Ecto neural progenitor cell (in vitro differentiated cells): ENCODE measurements at places on chromosomes 4 and X.

- DNase-seq: no peak
These were observed 17.0 kb upstream of the TMEM154 start for GRCh38 chr4:152696764-152697261.

- DNase-seq: no peak
These were observed 645.0 kb upstream of the ATOH1 start for GRCh38 chr4:93183576-93183975.

- no peak for DNase-seq
These were observed 36.5 kb downstream of the AFF1 start for GRCh38 chr4:86971355-86971683.

GRCh38 chrX:281166-281999 is at the start of gene PLCXD1:
Gene PLCXD1, plus strand, starts transcription at chrX:281381. Its CDS starts 2,807 bp downstream, at chrX:284188.
- DNase-seq: peak; percentile 87

- no peak for DNase-seq
These were observed 34.3 kb downstream of the ENPEP start for GRCh38 chr4:110510277-110510676.

DNA sequence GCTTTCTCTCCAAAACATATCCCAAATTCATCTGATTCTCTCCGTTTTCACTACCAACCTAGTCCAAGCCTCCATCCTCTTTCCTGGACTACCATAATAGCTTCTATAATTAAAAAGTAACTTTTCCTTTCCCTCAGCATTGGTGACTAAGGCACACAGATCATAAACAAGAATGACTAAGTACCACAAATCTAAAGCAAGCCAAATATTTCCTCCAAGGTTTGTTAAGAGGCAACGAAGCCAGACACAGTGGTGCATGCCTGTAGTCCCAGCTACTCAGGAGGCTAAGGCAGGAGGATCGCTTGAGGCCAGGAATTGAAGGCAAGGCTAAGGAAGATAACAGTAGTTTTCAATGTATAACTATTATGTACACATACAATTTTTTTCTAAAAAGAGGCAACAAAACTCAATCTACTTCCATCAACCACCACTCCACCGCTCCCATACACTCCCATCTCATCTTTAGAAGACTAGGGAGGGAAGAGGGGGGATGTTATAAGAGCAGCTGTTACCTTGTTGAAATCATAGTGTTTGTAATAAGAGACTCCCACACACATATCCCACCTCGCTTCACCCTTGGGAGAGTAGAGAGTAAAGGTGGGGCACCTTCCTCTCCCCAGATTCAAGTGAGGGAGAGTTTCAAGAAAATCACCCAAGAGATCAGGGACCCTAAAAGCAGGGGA is 4.2 kb upstream of the JCHAIN start:
- DNase-seq: no peak

DNA sequence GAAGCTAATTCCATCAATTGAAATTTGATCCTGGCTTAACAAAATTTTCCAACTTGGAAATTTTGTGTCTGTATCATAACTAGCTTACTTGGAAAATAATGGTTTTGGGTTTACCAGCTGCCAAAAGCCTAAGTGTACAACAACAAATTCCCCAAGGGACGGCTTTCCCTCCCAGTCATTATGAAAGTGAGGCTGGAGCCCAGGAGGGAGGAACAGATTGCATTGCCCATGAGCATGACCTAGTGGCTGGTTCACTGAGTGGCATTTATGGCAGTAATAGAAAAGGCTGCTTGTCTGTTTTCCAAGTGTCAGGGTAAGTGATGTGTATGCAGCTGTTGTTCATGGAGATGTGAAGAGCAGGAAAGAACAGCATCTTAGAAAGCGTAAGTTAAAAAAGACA is 70.8 kb upstream of the HHIP start:
- no peak for DNase-seq

GRCh38 chrX:725971-726370 is 95.4 kb downstream of the SHOX start:
- DNase-seq: peak; percentile 29

DNA sequence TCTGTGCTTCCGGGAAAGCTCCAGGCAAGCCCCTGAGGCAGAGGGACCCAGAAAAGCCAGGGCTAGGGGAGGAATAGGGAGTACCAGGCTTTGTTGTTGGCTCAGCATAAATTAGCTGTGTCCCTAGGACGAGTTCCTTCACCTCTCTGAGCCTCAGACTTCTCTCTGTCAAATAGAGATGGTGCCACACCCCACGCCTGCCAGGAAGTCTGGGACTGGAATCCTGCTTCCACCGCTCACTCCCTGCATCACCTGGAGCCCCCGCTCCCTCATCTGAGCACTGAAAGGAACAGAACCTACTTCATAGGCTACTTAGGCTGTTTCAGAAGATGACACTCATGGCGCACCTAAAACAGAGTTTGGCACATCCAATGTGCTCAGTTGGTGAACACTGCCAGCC is 8.1 kb upstream of the JAKMIP1 start:
- DNase-seq: peak; percentile 14

GRCh38 chrX:85113746-85114145 is 110.1 kb downstream of the APOOL start:
- DNase-seq: no peak

DNA sequence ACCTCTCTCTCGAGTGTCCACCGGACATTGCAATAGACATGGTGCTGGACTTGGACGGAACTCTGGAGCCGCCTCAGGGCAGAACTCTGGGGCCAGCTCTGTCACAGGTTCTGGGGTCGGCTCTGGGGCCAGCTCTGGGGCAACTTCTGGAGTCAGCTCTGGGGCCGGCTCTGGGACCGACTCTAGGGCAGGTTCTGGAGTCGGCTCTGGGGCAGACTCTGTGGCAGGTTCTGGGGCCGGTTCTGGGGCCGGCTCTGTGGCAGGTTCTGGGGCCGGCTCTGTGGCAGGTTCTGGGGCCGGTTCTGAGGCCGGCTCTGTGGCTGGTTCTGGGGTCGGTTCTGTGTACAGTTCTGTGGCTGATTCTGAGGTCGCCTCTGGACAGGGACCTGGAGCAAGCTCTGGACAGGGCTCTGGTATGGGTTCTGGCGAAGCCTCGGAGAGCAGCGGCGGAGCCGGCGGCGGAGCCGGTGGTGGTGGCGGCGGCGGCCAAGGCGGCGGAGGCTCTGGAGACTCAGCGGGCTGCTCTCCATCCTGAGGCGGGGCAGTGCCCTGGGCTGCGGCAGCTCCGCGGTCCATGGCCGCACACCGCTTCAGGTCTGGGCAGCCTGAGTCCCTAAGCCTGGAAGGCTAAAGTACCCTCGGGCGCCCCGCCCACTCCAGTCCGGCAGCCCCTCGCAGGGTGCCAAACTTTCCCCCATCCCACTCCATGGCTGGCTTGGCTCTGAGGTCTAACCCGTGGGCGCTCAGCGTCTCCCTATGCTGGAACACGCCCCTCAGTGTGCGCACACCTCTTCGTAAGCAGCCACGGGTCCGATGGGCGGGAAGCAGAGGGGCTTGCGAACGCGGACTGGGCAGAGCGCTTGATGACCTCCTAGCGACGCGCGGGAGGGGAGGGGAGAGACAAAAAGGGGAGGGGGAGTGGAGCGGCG is at the start of gene DGKK:
TSS of gene DGKK (minus strand) at position 723 of the 929 bp plus-strand sequence. CDS start at position 576, 147 bp downstream.
- peak; percentile 79 for DNase-seq

- DNase-seq: no peak
These were observed 38.2 kb downstream of the PPP1R2C start for GRCh38 chrX:42739741-42740140.

DNA sequence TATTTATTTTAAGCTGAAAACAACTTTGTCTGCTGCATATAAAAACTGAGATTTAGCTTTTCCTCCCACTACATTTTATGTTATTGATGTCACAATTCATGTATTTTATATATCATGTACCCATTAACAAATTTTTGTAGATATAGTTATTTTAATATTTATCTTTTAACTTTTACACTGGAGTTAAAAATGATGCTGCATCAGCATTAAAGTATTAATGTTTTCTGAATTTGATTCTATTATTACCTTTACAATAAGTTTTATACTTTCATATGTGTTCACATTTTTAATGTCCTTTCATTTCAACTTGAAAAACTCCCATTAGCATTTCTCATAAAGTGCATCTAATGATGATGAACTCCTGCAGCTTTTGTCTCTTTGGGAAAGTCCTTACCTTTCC is 72.2 kb downstream of the CWH43 start:
- DNase-seq: no peak

GRCh38 chr4:24405341-24405740 is 179.0 kb downstream of the DHX15 start:
- no peak for DNase-seq

DNA sequence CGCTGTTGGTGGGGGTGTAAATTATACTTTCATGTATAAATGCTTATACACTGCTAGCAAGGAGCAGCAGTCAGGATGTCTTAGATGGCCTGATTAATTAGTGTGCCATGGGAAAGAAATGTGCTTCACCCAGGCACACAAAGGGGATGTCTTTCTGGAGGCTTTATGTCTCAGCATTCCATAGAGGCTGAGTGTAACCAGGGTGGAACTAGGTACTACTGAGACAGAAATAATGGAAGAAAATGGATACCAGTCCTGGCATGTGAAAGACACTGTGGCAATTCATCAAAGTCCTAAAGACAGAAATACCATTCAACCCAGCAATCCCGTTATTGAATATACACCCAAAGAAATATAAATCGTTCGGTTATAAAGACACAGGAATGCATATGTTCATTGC is 52.5 kb downstream of the PF4 start:
- no peak for DNase-seq

- DNase-seq: no peak
These were observed 16.9 kb downstream of the ZFP42 start for GRCh38 chr4:188012426-188012945.

DNA sequence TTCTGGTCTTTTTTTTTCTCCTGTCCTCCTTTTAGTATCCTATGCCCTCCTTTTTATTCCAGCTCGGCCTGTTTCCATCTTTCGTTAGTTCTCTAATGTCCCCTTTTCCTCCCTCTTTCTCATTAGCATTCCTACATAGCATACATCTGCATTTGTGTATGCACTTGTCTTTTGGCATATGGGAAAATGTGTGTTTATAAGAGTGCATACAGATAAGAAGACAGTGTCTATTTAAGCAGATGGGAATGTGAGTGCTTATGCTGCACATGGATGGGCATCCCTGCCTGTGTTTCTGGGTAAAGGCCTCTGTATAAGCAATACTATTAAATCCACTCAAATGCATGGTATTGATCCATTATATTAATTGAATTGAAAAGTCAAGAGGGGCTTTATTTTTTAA is 7.5 kb upstream of the GABRA2 start:
- DNase-seq: no peak

DNA sequence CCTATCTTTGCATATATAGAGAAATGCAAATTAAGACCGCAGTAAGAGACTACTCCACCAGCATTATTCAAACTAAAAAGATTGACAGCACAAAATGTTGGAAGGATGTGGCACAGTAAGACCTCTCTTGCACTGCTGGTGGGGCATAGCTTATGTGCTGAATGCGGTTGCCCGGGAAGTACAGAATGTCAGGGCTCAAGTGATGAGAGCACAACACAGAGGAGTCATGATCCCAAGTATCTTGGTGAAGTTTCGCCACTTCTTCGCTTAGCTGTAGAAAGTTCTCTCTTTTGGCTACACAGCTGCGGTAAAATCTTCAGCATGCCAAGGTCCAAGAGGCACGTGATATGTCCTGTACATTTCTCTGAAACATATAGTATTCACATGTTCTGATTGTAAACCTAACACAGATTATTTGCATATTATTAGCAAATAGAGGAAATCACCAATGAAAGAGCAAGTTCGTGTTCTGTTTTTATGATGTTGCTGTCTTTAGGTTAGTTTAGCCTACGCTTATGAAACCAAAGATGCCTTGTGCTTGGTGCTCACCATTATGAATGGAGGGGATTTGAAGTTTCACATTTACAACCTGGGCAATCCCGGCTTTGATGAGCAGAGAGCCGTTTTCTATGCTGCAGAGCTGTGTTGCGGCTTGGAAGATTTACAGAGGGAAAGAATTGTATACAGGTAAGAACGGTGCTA is 55.0 kb downstream of the HTT-AS start:
- DNase-seq: no peak

- no peak for DNase-seq
These were observed 22.4 kb upstream of the HPSE start for GRCh38 chr4:83356899-83357661.

- no peak for DNase-seq
These were observed 270.9 kb upstream of the LCORL start for GRCh38 chr4:18292411-18292810.

DNA sequence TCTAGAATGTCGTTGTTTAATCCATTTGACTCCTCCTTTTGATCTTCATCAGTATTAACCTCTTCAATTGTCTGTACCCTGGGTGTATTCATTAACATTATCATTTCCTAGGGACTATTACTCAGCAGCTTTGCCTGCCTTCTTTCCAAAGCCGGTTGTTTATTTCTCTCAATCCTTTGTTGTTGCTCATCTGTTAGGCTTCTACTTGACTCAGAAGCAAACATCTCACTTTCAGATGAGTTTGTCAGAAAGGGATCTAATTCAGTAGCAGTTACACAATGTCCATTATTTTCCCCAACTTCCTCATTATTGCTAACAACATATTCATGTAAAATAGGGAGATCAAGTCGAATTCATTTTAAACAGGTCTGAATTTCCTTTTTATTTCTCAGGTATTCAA is 22.1 kb upstream of the HSD17B10 start:
- DNase-seq: no peak

DNA sequence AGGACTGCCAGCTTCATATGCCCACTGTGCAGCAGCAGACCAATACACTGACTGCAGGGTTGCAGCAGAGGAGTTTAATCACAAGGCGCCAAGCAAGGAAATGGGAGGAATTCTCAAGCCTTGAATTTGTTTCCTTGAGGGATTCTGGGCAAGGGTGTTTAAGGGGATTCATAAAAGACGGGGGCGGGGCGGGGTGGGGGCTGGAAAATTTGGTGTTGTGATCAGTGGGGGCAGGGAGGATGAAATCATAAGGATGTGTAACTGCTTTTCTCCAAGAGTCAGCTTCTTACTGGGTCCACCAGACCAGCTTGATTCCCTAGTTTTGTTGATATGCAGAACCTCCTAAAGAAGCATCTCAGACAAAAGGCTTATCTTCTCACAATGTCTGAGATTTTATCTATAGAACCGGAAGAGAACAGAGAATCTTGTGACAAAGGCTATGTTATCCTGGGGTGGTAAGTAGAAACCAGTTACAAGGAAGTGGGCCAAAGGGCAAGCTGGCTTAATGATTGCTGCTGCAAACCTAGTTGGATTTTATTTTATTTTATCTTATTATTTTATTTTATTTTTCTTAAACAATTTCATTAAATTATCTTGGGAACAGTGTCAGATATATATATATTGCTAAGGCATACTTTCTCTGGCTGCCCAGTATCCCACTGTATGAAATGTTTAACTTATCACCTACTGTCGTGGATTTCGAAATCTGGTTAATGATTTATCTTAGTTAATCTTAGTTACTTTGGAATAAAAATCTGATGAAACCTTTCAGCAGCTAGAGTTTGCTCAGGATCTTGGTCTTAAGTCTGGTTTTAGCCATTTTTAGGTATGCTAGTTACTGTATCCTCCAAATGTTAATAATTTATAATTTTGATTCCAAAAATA is 276.4 kb downstream of the RPA4 start:
- peak; percentile 44 for DNase-seq

GRCh38 chr4:148542922-148543623 is 100.9 kb upstream of the NR3C2 start:
- DNase-seq: no peak

DNA sequence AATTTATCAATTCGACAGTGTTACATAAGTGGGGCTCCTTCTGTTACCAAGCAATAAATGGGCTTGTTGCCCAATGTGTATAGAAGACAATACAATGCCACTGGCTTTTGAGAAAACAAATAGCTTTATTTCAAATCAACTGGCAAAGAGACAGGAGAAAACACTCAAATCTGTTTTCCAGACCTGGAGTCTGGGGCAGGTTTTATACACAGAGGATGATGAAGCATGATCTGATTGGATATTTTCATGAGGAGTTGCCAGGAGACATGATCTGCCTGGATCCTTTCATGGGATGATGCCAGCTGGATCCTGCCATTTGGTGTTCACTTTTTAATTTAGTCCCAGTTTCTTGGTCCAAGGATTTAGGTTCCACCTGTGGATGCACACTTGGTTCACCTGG is 287.9 kb downstream of the CXXC4 start:
- DNase-seq: no peak
